SK-N-DZ (cell line): ENCODE measurements at places on chromosomes 7 and 10.

GRCh38 chr7:104130726-104131125, 77.1 kb downstream of the ORC5 start:
- DNase-seq = no peak

DNA sequence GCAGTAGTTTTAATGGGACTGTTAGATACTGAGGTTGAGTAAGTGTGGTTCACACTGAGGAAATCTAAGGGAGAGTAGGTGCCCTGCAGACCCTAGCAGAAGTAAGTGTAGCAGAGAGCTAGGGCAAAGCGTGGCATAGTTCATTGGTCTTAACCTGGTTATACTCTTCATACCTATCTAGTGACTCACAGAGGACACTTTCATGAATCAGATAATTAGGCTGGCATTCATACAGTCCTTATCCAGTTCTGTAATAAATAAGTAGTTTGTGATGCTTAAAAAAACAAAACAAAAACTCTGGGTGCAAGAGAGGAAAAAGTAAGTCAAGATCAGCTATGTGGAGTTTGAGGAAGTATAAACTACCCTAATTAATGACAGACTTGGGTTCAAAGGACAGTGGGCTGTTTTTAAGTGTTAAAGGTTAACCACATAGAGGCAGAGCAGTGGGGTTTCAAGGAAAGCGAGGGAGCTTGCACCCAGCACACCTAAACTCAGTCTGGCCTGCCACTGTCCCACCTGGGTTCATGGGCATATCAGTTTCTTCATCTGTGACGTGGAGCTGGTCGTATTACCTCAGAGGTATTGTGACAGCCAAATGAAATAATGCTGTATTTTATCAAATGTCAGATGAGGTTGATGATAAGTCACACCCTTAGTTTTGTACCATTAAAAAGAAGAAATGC, 27.1 kb downstream of the LMTK2 start:
- no peak for DNase-seq

DNA sequence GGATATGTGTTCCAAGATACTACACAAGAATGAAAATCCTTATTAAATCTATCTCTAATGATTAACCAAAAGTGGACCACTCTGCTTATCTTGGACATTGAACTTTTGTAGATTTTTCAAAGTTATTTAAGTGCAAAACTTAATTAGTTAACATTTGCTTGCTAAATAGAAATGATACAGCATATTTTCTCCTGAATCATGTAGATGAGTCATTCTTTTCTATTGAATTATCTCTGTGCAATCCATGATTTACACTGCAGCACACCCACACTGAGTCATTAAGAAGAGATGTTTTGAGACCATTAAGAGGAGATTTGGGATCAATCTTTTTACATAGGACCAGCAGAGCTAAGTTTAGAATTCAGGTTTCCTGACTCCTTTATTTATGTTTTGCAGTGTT, 6.6 kb upstream of the ABCC2 start:
- DNase-seq = no peak

GRCh38 chr7:2610898-2611297, 20.9 kb upstream of the TTYH3 start:
- no peak for DNase-seq

GRCh38 chr7:121395494-121395960, 581 bp downstream of the FAM3C start:
- peak; percentile 13 for DNase-seq

GRCh38 chr7:80095545-80095944, 39.1 kb upstream of the GNAI1 start:
- DNase-seq = no peak

DNA sequence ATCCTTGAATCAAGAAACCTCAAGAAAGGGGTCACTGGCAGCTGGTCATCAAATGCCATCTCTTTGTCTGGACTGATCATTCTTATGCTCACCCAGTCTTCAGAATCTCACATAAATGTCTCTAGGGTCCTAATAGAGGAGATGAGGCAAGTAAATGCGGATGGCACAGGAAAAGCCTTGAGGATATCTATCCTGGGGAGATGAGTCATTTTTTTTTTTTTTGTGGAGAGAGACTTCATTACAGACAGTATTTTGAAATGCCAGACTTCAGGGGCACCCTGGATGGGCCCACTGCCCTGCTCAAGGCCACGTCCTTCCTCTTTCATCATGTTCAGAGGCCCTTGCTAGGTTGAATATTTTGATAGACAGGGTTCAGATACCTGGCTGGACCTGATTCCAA, 19.5 kb upstream of the PLPP4 start:
- no peak for DNase-seq

GRCh38 chr7:455110-455928, 64.3 kb downstream of the PDGFA start:
- no peak for DNase-seq
